ENCODE measurements at places on chromosomes 7 and 10.

DNA sequence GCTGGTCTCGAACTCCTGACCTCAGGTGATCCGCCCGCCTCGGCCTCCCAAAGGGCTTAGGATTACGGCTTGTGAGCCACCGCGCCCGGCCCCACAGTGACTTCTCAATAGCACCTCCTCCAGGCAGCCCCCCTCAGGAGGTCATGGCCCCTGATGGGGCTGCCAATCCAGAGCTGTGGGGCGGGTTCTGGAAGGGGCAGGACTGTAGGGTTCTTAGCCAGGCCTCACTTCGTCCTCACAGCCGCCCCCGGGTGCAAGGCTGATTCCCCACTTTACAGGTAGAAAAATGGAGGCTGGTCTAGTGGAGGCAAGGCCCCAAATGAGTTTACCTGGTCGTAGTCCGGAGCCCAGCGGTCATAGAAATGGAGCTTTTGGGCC, 638 bp downstream of the METTL27 start:
- DNase-seq, result no peak

DNA sequence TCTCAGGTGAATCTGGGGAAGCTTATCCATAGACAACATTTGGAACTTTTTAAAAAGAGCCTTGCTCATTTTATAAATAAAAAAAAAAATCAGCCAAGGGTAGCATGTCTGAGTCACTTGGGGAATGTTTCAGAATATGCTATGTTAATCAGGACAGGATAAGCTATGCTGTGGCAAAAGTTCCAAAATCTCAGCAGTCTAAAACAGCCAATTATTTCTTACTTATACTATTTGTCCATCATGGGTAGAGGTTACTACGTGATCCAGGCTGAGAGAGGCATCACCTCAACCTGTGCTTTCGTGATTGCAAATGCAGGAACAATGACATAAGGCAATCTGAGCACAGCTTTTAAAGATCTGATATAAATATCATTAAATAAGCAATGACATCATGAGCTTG, 6.5 kb downstream of the SLC13A1 start:
- no peak for DNase-seq

- DNase-seq, result no peak
Measured at GRCh38 chr7:98934267-98934666, 55.9 kb downstream of the TRRAP start.

DNA sequence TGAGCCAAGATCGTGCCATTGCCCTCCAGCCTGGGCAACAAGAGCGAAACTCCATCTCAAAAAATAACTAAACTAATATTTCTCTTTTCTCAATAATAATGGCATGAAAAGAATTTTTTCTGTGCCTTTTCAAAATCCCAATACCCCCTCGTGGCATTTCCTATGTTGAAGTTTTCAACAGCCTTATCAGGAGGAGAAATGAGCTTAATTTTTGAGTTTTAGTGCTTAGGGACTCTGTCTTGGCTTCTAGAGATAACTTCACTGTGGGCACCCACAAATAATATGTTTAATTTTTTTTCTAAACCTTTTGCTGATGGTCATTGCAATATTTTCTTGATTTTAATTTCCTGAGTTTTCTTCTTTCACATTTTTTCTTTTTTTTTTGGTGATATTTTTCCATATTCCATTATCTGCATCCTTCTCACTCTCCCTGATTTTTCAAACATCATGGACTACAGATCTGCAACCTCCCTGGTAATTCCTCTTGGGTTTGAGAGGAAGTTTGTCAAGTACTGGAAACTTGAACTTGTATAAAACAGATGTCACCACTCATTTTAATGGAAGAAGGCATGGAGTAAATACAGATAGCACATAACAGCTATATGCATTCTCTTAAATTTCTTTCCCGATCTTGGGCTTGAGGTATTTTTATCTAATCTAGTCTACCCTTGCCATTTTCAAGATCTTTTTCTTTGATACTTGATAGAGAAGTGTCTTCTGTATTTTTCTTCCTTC, 84.0 kb downstream of the KAT6B start:
- no peak for DNase-seq

DNA sequence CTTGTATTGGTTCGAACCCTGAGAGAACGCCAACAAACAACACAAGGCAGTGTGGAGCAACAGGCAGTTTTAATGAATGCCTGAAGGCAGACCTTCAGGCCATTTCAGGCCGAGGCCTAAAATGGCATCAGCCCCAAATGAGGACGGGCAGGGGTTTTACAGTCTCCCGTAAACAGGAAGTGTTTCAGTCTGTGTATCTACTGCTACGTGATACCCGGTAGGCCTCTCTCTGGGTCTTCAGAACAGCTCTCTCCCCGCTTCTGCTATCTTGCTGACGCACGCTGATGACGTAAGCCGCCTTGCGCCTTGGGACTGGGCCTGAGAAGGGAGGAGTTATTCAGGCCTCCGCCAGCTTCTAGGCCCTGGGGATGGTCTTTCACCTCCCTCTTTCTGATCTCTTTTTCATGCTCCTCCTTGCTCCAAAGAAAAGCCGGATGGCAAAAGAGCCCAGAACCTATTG, 67.7 kb downstream of the ST8SIA6 start:
- no peak for DNase-seq

GRCh38 chr10:2899246-2899951, 167.9 kb upstream of the PFKP start:
- no peak for DNase-seq

GRCh38 chr7:98054585-98054984, 52.1 kb upstream of the LMTK2 start:
- DNase-seq, result no peak

DNA sequence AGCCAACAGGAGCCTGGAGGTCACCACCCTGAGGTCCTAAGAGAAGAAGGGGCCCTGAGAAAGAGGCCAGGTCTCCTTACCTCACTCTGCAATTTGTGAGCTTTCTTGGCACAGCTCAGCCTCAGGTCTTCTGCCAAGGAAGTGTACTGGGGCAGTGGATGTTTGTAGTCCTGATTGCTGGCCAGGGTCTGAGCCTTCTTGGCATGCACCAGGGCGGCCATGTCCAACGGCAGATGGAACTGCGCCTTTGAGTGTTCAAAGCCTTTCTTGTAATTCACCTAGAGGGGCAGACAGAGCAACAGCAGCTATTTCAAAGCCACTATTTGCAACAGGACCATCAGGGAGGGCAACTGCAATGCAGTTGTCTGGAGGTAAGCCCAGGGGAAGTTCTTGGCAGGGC, 51.7 kb downstream of the NRAP start:
- no peak for DNase-seq

GRCh38 chr7:38168890-38169570, 9.0 kb upstream of the STARD3NL start:
- DNase-seq, result no peak

DNA sequence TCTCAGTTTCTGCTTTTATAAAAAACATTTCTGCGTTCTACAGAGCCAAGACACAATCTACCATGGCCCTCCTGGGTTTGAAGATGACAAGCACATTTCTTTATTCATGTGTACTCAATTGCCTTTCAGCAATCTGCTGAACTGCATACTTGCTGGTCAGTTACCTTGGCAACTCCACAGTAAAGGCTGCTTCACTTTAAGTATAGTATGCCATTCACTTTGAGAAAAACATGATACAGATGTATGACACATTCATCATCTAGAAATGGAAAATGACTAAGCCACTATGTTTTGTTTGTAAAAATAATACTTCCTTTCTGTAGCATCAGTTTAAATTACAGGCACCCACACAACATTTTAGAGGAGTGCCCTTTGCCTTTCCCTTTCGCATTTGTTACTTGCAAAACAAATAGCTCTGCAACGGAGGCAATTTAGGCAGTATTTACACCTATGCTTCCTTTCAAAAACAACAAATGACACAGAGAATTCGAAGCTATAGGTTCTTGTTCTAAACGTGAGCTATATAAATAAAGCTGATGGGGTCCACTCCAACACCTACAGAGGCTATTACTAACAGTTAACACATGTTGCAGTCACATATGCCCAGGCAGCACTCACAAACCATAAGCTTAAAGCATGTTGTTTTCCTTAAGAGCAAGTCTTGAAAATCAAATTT, 23.5 kb downstream of the SGCE start:
- no peak for DNase-seq

GRCh38 chr7:129741743-129742213, 130.3 kb downstream of the NRF1 start:
- DNase-seq, result no peak

DNA sequence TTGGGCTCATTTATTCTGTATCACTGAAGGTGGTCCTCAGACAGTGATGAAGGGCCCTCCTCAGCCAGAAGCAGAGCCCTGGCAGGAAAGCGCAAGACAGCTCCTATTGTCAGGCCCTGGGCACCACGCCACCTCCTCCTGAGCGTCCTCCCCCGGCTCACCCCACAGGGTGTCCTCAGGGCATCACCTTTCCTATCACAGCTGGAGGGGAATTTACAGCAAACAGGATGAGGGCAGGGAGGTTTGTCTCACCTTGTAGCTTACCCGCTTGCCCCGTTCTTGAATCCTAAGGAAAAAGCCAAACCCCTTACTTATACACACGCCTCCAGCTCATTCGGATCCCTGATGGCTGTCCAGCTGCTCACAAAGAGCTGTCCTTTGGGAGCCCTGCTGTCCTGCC, 50.2 kb upstream of the LANCL2 start:
- no peak for DNase-seq

- no peak for DNase-seq
Measured at GRCh38 chr10:132238371-132239125, 51.8 kb downstream of the DPYSL4 start.

DNA sequence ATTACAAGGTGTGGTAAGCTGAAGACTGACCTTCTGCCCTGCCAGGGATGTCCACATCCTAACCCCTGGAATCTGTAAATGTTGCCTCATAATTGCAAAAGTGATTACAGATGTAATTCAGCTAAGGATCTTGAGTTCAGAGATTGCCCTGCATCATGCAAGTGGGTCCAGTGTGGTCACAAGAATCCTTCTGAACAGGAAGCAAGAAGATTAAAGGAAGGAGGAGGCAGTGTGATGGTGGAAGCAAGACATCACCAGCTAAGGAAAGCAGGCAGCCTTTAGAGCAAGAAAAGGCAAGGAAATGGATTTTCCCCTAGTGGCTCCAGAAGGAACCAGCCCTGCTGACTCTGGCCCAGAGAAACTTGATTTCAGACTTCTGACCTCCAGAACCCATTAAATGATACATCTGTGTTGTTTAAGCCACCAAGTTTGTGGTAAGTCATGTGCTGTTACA, 78.1 kb downstream of the USP6NL start:
- DNase-seq, result no peak

- DNase-seq, result no peak
Measured at GRCh38 chr7:27619492-27619891, 43.2 kb downstream of the HIBADH start.

- no peak for DNase-seq
Measured at GRCh38 chr10:3775696-3776551, 9.1 kb downstream of the KLF6 start.

DNA sequence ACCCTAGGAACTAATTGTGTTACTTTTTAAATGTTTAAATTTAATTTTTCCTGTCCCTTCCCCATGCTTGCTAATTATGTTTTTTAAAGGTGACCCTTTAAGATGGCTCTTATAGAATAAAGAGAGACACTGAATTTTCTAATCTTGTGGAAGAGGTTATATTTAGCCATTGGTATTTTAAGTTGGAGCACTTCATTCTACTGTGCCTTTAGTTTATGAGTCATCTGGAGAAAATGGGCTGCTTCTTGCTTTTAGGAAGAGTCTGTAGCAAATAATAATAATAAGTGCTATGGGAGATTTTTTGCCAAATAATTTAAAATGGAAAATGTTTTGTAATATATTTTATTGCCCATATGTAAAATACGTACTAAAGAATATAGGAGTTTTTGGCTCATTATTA, 139.7 kb downstream of the ADK start:
- DNase-seq, result no peak

DNA sequence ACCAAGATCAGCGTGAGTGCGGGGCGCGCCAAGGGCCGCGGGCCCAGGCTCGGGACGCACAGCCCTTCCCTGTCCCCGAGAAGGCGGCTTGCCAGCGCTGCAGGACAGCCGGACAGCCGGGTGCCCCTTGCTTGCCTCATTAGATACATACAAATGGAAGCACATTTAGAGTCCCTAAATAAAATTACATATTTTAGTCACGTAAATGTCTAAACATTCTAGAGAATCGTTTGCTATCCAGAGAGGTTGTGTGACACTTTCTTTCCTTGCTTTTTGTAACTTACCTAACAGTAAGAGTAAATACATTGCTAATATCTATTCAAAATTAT, 4.8 kb downstream of the VSTM2A start:
- no peak for DNase-seq

GRCh38 chr10:57141708-57142107, 780.6 kb upstream of the ZWINT start:
- DNase-seq, result no peak

DNA sequence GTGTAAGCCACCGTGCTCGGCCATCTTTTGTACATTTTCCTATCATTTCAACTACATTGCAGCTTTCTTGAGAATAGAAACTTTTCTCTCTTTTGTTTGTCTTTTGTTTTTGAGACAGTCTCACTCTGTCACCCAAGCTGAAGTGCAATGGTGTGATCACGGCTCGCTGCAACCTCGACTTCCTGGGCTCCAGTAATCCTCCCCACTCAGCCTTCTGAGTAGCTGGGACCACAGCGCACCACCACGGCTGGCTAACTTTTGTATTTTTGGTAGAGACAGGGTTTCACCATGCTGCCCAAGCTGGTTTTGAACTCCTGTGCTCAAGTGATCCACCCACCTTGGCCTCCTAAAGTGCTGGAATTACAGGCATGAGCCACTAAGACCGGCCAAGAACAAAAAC, 31.3 kb upstream of the DAGLB start:
- no peak for DNase-seq

- DNase-seq, result no peak
Measured at GRCh38 chr7:42972699-42973500, 40.7 kb downstream of the MRPL32 start.

DNA sequence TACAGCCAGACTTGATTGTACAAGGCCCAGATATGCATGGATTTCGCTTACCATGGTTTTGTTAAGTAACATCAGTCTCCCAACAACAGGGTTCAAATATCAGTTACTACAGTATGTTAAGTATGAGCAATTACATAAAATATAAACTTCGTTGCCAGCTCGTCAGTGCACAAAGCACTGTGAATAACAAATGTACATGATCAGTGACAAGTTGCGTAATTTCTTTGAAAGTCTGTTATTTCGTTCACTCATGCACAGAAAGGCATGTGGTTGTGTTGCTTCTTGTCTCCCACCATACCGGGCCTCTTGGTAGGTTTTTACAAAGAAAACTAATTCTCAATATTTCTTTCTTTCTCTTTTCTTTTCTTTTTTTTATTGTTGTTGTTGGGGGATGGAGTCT, 12.5 kb upstream of the ZNF487 start:
- DNase-seq, result no peak

GRCh38 chr10:45470098-45471012, 96.3 kb downstream of the ALOX5 start:
- peak; percentile 14 for DNase-seq

- DNase-seq, result no peak
Measured at GRCh38 chr10:51875610-51876009, 176.2 kb upstream of the CSTF2T start.

DNA sequence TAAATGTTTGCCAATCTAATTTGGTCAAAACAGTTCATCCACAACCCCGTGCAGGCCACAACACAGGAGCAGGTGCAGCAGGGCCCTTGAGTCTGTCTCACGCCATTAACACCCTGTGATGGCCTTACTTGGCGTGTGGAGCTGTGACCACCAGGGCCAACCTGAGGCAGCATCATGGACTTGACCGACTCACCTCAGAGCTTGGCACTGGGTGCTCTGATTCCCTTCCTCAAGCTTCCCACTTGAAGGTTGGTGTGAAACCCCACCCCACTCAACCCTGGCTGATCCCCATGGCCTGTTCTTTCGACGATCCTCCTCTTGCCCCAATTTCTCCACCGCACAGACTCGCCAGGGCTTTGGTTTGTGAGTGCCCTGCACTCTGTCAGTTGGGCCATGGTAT, 623.1 kb downstream of the PTPRN2 start:
- no peak for DNase-seq

Data from effector CD8-positive, alpha-beta T cell (primary cell).